ENCODE measurements at places on chromosomes 2 and 18. TPM values are rescaled to one million over a fixed set of nuclear protein-coding genes. Genes with fewer than 3 reads are reported as not detected.

The SCN9A gene
- total RNA-seq = 0.45 TPM

The SLC35G4 gene
- total RNA-seq = not detected

The FEV gene
- not detected for total RNA-seq

The FRZB gene
- total RNA-seq = 111 TPM

The PDK1 gene
- total RNA-seq = 27.3 TPM

The SERPINB8 gene
- total RNA-seq = 1.2 TPM

The FSIP2 gene
- 8.4 TPM for total RNA-seq

The DSG1 gene
- not detected for total RNA-seq

The SERPINB4 gene
- not detected for total RNA-seq

The PRKAG3 gene
- not detected for total RNA-seq

The COX7A2L gene
- 113 TPM for total RNA-seq

The SETBP1 gene
- 29.2 TPM for total RNA-seq

The CCDC85A gene
- 0.86 TPM for total RNA-seq

The FECH gene
- total RNA-seq = 27.6 TPM
